ENCODE measurements at places on chromosomes 6 and 20. TPM values are rescaled to one million over a fixed set of nuclear protein-coding genes. Genes with fewer than 3 reads are reported as not detected.

The MLN gene
- not detected for total RNA-seq

The PRL gene
- total RNA-seq = not detected

The SDC4 gene
- 19.3 TPM for total RNA-seq

The MATN4 gene
- total RNA-seq = 0.06 TPM

The REM1 gene
- not detected for total RNA-seq

DNA sequence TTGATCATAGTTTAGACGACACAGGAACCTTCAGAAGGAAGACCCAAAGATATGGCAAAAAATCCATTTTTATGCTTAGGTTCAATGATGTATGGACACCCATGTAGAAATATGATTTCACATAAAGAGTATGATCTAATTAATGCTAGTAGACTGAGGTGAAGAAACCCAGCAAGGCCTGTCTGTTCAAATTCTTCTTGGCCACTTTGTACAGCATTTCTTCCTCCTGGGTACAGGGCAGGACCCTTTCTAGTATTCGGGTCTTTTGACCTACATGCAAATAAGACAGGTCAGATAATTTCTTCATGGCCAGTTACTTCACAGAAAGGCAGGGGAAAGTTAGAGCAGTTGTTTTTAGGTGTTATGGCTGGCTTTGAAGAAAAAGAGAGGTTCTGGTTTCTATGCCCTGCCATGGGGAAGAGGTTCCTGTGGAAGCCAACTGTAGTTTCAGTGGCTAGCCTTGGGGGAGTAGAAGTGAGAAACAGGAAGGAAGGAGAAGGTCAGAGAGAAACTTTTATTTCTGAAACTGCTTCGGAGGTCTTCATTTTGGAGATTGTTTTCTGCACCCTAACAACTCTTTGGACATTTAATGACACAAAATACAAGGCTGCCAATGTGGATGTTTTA, 208.3 kb downstream of the PTPRK start:
- no peak for DNase-seq

- no peak for DNase-seq
Measured at GRCh38 chr6:152271776-152272464, 365.2 kb downstream of the SYNE1 start.

The ALDH8A1 gene
- not detected for total RNA-seq

The HCRTR2 gene
- not detected for total RNA-seq

DNA sequence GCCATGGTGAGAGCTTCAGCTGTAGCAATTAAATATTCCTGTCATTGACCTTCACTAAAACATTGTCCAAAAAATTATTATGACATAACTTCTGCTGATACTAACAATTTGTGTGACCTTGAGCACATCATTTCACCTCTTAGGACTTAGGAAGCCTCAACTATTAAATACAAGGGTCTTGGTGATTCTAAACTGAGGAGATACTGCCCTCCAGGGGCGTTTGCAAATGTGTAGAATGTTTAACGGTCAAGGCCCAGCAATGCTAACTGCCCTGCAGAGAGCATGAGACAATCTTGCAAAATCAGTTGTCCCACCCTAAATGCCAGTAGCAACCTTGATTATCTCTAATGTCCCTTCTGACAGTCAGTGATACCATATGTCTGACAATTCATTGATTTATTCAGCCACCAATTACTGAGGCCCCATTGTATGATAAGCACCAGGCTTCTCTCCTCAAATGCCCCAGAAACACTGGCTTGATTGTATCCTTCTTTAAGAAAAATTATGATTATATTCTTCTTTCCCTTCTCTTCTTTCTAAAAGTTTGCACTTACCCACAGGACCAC, 284.1 kb upstream of the PLN start:
- peak; percentile 44 for DNase-seq

GRCh38 chr6:150702675-150703074, 103.0 kb downstream of the PLEKHG1 start:
- DNase-seq = no peak

GRCh38 chr6:142207265-142207877, 60.3 kb downstream of the VTA1 start:
- DNase-seq = peak; percentile 78

The THBS2 gene
- 0.13 TPM for total RNA-seq

GRCh38 chr6:24761193-24761835, 13.4 kb upstream of the GMNN start:
- DNase-seq = peak; percentile 10

DNA sequence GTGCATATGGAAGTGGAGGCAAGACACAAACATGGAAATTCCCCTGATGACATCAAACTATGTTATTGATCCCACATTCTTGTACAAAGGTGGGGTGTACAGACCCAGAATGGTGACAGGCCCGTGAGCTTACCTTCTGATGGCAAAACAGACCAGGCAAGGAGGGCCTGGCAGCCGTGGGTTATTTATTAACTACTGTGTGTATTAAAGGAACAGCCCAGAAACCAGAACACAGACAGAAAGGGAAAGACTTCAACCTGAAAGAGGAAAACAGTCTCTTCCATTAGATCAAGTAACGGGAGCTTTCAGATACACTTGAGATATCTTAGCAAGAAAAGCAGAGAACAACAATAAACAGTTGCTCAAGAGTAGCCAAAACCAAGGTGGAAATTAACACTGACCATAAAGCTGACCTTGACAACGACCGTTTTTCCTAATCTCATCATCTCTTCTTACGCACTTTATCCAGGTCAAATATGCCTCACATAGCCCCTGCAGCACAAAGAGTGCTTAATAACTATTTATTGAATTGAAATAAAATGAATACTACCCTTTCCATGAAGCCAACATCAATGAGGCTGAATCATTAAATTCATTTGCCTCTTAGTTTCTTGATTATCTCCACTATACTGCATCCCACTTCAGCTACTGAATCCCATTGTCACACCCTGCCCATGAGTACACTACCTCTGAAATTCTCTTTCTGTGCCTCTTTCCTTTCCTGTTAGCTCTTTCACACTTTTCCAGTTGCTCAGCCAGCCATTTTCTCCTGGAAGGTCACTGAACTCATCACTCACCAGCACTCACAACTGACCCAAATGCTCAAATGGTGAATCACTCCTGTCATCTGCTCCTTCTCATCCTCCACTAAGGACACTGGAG, 67.4 kb downstream of the MOXD1 start:
- no peak for DNase-seq

- no peak for DNase-seq
Measured at GRCh38 chr6:53691252-53691651, 25.7 kb upstream of the KLHL31 start.

The HLA-F gene
- total RNA-seq = 0.56 TPM

DNA sequence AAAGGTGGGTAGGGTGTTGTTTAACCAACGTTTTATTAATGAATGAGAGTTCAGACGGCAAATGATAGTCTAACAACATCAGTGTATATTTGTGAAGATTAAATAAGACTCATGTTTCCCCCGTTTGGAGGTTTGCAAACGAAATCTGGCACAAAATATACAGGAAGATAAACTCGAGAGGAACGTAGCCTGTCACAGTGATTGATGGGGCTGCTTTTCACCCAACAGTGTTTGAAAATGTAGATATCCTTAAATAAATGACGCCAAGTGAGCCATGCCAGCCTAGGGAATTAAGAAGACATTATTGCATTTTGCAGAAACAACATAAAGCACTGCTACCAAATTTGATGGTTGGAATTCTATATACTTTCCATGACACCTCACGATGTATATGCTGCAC, 696.5 kb upstream of the FLRT3 start:
- DNase-seq = no peak

DNA sequence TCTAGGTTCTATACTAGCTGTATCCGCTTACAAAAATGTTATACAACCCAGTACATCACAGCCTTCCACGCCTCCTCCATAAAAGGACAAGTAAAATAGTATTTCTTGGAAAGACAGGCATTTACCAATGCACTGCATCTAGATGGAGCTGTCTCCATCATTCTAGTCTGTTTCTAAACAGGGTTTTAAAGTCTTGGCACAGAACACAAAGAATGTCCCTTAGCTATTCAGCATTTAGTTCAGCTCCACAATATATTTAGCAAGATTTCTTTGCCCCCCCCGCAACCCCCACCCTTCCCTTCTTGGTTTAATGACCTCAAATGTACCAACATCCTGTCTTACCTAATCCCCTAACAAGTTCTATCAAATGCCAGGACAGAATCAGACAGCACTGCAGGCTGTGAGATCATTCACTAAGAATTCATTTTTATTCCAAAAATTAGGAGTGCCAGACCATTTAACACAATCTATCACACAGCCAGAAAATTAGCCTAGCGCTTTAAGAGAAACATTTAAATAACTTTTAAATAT, 198.6 kb downstream of the BACH2 start:
- DNase-seq = no peak

- DNase-seq = no peak
Measured at GRCh38 chr6:21459641-21460040, 133.9 kb upstream of the SOX4 start.

- DNase-seq = no peak
Measured at GRCh38 chr6:87705070-87705691, 3.1 kb upstream of the AKIRIN2 start.

- peak; percentile 26 for DNase-seq
Measured at GRCh38 chr6:121491576-121491975, 56.1 kb downstream of the GJA1 start.

The SLC13A3 gene
- total RNA-seq = 4.5 TPM

The MYBL2 gene
- 28.8 TPM for total RNA-seq

The TBCC gene
- 40.4 TPM for total RNA-seq

The SLC22A2 gene
- total RNA-seq = not detected

The ADAM33 gene
- total RNA-seq = 18.9 TPM

DNA sequence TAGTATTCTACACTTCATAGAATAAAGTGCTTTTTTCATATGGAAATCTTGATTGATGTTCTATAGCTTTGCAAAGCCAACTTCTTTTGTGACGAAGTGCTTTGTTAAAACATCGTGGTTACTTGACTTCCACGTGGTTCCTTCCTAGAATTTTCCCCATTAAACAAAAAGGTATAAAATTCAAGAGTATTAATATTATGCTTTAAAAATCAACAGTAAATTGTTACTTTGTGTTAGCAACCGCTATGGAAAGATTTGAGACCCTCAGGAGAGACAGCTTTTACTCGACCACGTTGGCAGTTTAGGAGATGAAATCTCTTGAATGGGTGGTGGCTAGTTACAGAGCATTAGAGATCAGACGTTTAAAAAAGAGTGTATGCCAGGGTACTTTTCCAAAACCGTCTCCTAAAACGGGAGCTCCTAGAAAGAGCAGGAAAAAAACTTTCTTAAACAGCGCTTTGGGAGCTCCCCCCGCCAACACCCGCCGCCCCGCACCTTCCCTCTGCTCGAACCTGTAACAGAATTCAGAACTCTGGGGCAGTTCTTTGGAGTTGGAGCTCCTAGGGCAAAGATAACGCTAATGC, 920 bp downstream of the GJA1 start:
- DNase-seq = peak; percentile 11

The RAMACL gene
- total RNA-seq = 0.56 TPM

The RIPPLY2 gene
- total RNA-seq = not detected

- no peak for DNase-seq
Measured at GRCh38 chr6:75931011-75931680, 141.3 kb downstream of the IMPG1 start.

DNA sequence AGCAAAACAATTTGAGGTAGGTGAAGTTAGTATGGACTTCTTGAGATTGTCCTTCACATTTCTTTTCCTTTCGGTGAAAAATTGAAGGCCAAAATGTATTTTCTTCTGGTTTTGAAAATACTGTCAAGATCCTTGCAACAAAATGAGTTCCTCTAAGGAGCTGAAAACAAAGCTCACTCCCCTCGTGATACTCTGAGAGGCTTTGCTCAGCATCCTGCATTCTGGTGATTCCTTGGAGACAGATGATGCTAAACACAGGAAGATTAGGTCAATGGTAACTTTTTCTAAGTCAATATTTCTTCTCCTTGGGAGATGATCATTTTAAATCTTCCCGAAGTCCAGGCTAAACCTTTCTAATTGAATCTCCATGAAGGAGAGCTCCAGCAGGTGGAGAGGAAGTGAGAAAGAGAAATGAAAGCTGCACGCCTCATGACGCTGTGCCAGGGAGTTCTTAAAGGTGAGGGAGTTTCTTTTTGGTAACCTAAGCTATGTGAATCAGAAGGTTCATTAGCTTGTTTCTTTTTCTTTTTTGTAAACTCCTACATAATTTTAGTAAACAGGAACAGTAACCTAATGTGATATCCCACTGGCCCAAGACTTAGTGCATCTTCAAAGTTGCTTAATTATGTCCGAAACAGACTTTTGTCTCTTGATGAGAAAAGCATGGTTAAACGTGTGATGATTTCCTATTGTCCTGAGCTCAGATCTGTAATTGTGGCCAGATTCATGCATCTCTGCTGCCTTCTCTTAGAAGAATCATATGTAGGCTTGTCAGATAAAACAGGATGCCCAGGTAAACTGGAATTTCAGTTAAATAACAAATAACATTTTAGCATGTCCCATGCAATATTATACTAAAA, 15.0 kb downstream of the ESR1 start:
- no peak for DNase-seq

DNA sequence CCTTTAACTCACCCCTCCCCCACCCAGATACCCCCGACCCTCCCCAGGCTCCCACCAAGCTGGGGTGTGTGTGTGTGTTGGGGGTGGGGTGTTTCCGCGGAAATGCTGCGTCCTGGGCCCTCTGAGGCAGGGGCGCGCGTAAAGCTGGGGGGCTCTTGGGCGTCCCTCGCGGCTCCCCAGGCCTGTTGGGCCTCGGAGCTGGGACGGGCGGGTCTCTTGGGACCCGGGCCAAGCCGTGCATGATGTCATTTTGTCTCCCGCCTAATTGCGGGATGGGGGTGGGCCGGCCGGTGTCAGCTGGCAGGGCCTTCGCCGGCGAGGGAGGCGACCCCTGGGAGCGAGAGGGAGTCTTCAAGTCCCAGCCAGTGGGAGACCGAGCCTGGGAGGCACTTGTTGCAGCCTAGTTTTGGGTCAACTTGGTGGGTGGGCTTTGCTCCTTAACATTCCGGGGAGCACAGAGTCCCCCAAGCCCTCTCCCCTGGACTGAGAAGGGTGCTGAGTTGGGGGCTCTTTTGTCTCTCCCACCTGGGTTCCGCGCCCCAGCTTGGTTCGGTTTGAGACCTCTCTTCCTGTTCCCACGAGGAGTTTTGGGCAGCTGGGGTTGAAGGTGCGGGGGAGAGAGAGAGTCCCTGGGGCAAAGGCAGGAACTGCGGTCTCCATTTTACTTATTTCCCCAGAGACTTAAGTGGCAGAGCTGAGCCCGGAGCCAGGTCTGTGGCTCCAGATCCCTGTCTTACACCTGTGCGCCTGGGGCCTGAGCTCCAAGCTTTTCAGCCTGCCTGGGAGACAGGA, 623 bp downstream of the MYBL2 start:
- peak; percentile 67 for DNase-seq
